WTC11 (cell line): ENCODE measurements at places on chromosomes 12 and 14.

- no peak for DNase-seq
Observed at GRCh38 chr12:40107803-40108620, 2.1 kb upstream of the SLC2A13 start.

- DNase-seq: no peak
Observed at GRCh38 chr12:126926023-126926594, 1340.9 kb upstream of the TMEM132C start.

- no peak for DNase-seq
Observed at GRCh38 chr12:25197608-25198007, 2.6 kb downstream of the ETFRF1 start.

- DNase-seq: no peak
Observed at GRCh38 chr12:49541140-49541861, 2.5 kb downstream of the KCNH3 start.

DNA sequence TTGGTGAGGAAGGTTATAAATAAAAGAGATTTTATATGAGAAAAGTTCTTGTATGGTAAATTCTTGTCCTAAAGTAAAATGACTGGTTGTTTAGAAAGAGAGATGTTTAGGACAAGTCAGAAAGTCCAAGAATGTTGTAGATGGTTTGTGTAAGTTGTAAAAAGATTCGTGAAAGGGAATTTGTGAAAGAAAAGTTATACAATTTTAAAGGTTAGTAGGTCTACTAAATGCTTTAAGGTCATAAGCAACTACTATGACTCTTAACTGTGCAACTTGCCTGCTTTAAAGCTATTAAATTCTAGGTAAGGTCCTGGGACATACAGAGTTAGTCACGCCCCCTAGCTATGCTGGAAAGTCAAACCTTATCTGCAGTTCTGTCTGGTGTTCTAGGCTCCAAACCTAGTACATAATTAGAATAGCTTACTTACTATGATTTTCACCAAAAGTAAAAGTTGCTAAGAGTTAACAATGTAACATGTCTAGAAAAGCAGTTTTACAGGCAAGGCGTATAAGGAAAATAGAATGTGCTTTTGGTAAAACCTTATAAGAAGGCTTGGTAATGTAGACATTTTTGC lies 11.2 kb upstream of the DHRS2 start:
- DNase-seq: no peak

DNA sequence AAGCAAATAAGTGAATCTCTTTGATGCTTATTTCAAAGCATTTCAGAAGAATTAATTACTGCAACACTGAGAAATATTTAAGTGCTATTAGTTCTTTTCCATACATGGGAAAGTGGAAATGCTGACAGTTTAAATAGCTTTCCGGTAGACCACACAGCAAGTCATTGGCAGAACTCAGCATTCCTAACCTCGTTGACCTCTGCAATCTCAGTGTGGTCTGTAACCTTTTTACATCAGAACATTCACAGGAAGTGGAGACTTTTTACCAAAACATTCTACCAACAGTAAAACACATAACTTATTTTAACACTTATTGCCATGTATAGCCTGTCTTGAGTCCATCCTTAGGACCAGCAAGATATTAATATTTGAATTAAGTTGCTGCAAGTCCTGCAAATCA lies 249.5 kb upstream of the DCN start:
- no peak for DNase-seq

GRCh38 chr14:32166924-32167323 lies 34.9 kb upstream of the RNU6-7 start:
- DNase-seq: no peak

DNA sequence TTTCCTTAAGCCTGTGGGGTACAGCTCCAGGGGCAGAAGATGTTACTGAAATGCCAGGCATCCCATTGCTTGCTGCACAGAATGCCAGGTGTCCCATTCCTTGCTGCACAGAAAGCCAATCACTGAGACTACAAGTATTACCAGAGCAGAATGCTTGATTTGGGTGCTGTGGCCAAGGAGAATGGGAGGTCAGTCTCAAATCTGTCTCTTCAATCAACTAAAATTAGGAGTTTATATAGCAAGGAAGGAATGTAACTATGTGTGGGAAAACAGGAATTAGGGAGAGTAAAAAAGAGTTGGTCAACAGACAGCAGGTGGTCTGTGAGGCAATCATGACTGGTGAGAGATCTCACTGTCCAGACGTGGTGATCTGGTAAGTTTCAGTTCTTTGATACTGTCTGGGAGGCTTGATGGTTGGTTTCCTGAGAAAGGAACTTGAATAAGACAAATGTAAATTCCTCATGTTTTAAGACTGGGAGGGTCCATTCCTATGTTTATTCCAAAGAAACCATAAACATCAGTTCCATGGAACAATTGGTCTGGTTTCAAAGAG lies 31.2 kb upstream of the VASH1 start:
- DNase-seq: no peak

GRCh38 chr12:105330283-105330930 lies at the start of gene C12orf75:
Gene C12orf75 (plus strand): TSS chr12:105330691. CDS start chr12:105330892, 201 bp downstream.
- DNase-seq: peak; percentile 91

DNA sequence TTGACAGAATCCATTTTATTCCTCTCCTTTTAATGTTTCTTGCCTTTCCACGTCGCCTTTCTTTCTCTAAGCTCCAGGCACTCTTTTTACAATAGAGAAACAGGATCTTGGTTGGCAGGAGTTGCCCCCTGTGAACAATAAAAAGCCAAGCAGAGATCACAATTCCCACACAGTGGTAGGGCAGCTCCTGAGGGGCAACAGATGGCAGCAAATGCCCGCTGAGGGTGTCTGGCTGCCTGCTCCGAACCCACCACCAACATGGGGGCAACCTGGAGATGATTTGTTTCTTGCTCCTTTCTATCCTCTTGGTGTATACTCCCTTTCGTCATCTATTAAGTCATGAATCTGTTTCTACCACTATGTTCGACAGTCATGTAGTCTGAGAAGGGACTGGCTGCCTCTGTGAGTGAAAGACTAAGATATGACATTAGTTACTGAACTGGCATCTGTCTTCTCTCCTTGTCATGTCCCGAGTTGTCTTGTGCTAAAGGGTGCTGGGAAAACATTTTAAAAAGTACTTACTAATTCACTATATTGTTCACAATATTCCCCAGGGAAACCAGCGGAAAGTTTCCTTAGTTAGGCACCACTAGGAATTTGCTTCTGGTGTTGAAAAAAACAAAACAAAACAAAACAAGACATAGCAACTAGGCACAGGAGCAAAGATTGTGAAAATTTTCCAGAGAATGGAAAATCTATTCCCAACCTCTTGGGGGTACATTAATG lies 170.1 kb downstream of the STXBP6 start:
- no peak for DNase-seq

GRCh38 chr12:114963846-114964245 lies 279.9 kb upstream of the TBX3 start:
- DNase-seq: no peak

GRCh38 chr12:83468988-83469908 lies 782.5 kb downstream of the TMTC2 start:
- DNase-seq: no peak

GRCh38 chr14:93100100-93100499 lies 15.6 kb downstream of the ITPK1 start:
- DNase-seq: no peak

- DNase-seq: peak; percentile 30
Observed at GRCh38 chr12:104551-105081, 38.0 kb downstream of the IQSEC3 start.

DNA sequence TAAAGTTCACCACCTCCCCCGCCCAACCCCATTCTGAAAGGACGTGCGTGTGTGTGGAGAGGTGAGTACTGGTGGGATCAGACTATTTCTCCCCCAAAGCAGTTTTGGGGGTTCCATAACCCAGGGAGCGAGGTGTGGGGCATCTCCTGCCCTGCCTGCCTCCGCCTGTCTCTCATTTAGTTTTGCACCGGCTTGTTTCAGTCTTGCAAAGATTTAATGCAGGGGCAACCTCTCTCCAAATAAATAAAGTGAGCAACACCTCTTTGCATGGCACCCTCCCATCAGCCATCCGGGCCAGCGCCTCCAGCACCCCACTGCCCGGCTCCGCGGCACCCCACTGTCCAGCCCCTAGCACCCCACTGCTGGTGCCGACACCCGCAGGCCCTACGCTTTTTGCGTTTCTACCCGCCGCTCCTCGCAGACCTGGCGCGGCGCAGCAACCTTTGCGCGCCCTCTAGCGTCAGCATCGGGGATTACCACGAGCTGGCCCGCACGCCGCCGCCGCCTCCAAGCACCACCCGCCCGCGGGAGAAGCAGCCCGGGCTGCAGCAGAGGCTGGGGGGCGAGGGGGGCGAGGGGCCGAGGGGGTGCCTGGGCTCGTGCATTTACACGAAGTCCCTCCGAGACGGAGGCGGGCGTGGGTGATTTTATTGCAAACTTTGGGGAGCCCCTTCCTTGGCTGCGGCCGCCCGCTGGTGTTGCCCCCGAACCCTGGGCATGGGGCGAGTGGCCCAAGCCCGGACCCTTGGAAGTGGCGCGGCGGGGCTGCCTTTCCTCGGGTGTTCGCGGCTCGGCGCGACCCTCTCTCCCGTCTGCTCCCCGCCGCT lies 55.8 kb upstream of the VRK1 start:
- DNase-seq: peak; percentile 79

DNA sequence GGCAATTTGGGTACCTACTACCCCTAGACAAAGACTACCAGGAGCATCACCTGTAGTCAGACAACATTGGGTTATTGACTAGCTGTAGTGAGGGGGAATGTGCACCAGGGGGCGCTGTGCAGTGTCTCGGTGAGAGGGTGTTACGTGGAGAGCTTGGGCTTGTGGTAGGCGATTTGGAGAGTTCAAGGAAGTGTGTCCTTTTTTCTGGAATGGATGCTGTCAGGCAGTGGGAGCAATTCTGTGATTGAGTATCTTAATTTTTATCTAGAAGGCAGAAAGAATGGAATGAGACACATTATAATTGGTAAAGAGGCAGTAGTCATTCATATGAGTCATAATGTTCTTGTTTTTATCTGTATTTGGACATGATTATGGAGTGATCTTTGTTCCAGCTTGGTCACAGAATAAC lies 187.7 kb downstream of the GALC start:
- DNase-seq: peak; percentile 84

DNA sequence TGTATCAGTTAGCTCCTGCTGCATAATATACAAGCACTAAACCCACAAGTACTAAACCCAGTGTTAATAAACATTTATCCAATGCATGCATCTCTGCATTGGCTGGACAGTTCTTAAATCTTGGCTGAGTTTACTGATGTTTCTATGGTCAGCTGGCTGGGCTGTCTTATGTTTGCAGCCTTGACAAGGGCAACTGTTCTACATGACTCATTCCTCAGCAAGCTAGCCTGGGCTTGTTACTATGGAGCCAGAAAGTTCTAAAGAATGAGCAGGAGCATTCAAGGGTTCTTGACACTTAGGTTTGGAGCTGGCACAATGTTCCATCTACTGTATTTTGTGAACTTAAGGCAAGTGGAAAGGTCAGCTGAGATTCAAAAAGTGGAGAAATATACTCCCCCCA lies 199.1 kb downstream of the GLT1D1 start:
- DNase-seq: no peak

GRCh38 chr14:96098309-96098998 lies 59.3 kb downstream of the C14orf132 start:
- DNase-seq: peak; percentile 79

DNA sequence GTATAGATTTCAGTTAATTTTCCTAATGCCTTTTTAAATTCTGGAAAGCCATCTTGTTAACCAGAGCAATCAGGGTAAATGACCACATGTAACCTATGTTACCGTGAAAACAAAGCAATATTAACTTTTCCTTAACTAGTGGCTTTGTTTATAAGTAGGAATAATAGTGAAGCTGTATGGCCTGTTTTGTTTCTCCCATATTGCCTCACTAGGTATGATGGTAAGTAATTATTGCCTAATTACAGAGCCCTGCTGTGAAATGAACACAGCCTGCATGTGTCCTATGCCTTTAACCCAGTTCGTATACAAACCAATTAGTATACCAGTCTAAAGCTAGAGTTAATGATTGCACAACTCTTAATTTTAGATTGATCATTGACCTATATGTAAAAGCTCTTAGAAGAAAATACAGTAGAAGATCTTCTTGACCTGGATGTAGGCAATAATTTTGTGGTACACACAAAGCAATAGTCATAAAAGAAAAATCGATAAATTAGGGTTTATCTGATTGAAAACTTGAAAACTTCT lies 249.9 kb downstream of the CCDC91 start:
- no peak for DNase-seq

DNA sequence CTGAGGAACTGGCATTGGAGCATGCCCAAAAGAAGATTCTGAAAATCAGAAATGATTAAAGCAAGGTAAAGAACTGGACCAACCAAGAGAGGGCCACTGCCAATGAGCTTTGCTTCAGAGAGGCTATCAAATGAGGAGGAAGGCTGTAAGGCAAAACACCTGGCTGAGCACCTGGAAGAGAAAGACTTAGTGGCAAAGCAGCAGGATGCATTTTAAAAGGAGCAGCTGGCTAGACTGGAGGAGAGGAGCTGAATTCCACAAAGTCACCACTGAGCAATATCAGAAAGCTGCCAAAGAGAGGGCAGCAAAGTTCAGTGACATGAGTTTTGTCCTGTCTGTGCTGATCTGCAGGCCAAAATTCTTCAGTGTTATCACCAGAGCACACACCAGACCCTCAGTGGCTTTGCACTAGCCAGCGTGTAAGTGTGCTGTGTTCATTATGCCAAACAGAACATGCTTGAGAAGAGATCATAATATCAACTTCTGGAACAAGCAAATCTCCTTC lies 338.7 kb downstream of the TRHDE start:
- DNase-seq: peak; percentile 13

- no peak for DNase-seq
Observed at GRCh38 chr12:46210873-46211439, 57.9 kb downstream of the SLC38A1 start.

DNA sequence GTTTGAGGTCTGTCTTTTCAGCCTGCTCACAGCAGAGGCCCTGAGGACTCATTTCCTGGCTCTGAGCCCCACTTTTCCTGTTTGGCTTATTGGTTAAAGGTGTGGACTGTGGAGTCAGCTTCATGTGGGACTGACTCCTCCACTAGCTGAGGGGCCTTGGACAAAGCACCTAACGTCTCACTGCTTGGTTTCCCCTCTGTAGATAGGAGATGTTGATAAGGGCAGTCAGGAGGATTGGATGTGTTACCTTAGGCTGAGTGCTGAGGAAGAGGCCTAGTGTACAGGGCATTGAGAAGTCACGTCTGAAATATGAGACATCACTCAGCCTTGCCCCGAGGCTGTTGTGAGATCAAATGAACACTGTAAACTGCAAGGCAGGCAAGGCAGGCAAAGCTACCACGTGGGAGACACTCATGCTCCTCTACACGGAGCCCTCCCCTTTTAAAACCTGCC lies 27.1 kb upstream of the TCL1A start:
- no peak for DNase-seq

- DNase-seq: no peak
Observed at GRCh38 chr12:102535306-102535705, 54.9 kb upstream of the IGF1 start.

GRCh38 chr14:76713121-76713520 lies 48.1 kb upstream of the VASH1 start:
- DNase-seq: no peak

- DNase-seq: no peak
Observed at GRCh38 chr12:2332236-2332635, 279.4 kb downstream of the CACNA1C start.

- DNase-seq: no peak
Observed at GRCh38 chr12:193261-193660, 20.7 kb downstream of the SLC6A12 start.

- DNase-seq: no peak
Observed at GRCh38 chr12:9760699-9761418, at the start of gene CD69. Gene CD69 (minus strand): TSS chr12:9760901. CDS start chr12:9760820, 81 bp downstream.

- no peak for DNase-seq
Observed at GRCh38 chr12:5577211-5577612, 145.3 kb downstream of the NTF3 start.
